Esophagus squamous epithelium (tissue), 5 donors: ENCODE measurements at places on chromosomes 12 and 14. TPM values are rescaled to one million over a fixed set of nuclear protein-coding genes. Genes with fewer than 3 reads are reported as not detected.

Gene PRB2
- total RNA-seq, result not detected

Gene PRDM4
- 23.8 TPM for total RNA-seq

Gene NUDT4
- 16.0 TPM for total RNA-seq

GRCh38 chr14:60700598-60700997 is 23.6 kb downstream of the SIX4 start:
- H3K4me3 ChIP-seq, result no peak overlapping the region
- H3K4me1 ChIP-seq, result no peaks in the 10 kb centered on the region
- no peaks in the 10 kb centered on the region for H3K36me3 ChIP-seq
- H3K27me3 ChIP-seq, result no peaks in the 10 kb centered on the region
- no peak overlapping the region for H3K27ac ChIP-seq
- DNase-seq, result no peak

GRCh38 chr12:121805171-121806008 is 1.6 kb downstream of the SETD1B start:
- peaks cover 8% of the 10 kb centered on the region for H3K36me3 ChIP-seq
- peak overlapping the region; percentile 88 for H3K4me3 ChIP-seq
- H3K4me1 ChIP-seq, result peaks cover 26% of the 10 kb centered on the region

DNA sequence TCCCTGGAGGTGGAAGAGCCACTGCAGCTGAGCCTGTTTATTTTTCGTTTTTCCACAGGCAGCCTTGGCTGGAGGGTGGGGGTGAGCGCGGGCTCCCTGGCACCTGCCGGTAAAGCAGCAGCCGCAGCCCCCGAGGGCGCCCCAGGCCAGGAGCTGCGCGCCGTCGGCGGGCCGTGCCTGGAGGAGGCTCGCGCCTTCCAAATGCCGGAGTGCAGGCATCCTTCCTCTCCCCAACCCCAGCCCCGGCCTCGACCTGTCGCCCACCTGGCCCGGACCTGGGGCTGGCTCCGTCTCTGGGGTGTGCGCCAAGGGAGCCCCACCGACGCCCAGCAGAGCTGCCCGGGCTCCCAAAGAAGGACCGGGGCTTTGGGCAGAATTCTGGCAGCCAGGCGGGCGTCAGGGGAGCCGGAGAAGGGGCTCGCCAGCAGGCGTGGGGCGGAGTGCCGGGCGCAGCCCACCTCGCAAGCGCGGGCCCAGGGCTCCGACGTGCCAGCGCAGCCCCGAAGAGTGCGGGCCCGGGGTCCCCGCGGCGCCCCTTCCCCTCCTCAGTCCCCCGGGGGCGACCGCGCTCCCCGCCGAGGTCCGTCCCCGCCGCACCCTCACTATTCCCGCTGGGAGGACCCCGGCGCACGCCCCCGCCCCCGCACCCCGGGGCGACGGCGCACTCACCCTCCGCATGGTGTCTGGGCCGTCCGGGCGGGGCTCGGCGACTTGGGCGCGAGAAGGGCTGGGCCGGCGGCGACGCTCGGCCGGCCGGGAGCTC is 130.3 kb downstream of the NDUFA12 start:
- no peaks in the 10 kb centered on the region for H3K36me3 ChIP-seq
- no peak for DNase-seq

Gene RPL36AL
- total RNA-seq, result 260 TPM

Gene FAM222A
- total RNA-seq, result 0.57 TPM

Gene FSCB
- not detected for total RNA-seq

DNA sequence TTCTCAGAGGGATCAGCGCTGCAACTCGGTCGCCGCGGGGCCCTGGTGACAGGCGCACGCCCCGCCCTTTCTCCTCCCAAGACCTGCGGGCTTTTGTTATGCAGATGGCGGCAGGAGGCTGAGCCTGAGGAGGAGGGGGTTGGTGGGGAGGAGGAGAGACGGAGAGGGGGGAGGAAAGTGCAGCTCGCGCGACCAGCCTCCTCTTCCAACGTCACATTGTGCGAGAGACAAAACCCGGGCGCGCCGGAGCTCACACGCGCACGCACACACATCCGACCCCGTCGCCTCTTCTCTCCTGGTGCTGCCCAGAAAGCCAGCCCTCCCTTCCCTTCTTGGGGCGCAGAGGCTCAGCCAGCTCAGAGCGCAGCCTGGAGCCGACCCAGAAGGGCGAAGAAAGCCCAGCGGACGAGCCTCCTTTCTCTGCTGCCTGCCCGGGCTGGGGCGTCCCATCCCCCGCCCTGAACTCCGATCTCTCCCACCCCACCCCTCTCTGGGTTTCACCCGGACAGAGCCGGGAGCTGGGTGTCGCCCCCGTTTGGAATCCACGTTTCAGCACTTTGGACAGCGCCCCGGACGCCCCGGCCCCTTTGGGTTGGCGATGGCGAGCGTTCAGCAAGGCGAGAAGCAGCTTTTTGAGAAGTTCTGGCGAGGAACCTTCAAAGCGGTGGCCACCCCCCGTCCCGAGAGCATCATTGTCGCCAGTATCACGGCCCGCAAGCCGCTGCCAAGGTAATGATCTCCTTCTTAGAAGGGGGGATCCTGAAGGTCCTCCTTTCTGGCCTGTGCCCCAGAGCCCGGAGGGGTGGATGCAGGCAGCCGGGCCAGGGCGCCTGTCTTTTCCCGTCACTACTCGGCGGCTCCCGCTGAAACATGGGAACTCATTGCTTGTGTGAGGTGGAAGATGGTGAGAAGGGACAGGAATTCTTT is at the start of gene SRRM4:
TSS of gene SRRM4 (plus strand) at position 257 of the 927 bp plus-strand sequence. CDS start at position 599, 342 bp downstream.
- H3K4me3 ChIP-seq, result peak within 1 kb of the TSS; percentile 21
- H3K27ac ChIP-seq, result no peak within 1 kb of the TSS
- no peaks in the 10 kb centered on the region for H3K36me3 ChIP-seq
- peaks cover 11% of the 10 kb centered on the region for H3K27me3 ChIP-seq
- no peak for DNase-seq

DNA sequence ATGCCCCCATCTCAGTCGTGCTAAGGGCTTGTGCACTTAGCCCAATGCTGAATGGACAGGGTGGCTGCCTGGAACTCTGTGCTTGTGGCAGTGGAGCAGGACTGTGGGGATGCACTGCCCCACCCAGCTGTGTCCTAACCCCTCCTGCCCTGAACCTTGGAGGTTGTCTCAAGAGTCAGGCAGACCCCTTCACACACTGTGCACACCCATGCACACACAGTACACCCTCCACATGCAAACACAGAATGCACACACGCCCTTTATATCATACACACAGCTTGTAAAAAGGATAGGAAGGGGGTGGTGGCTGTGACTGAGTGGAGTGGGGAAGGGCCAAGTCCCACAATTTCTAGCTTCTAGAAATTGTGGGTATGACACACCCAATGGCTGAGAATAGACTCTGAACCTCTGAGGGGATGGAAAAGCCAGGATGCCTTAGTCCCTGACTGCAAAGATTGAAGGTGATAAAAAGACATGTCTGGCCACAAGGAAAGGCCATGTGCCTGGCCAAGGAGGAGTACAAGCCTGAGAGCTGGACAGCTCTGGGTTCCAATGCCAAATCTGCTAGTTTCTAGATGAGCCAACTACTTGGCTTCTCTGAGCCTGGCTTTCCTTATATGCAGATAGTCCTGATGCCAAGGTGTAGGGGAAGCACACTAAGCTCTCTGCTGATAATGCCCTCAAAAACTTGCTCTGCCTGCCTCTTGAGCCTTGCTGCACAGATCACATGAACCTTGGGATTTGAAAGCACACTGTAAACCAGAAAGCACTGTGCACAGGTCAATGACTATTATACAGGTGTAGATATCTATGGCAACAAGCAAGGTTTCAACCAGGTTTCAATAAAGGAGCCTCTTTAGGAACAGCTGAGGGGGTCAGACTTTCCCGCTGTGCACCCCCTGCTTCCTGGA is 8.4 kb downstream of the KRT8 start:
- no peak for DNase-seq
- no peak overlapping the region for H3K27ac ChIP-seq
- no peak overlapping the region for H3K4me3 ChIP-seq

GRCh38 chr12:4807116-4807783 is 87.0 kb downstream of the GALNT8 start:
- no peak overlapping the region for H3K4me3 ChIP-seq
- DNase-seq, result no peak
- no peak overlapping the region for H3K27ac ChIP-seq
- no peaks in the 10 kb centered on the region for H3K36me3 ChIP-seq
- no peaks in the 10 kb centered on the region for H3K4me1 ChIP-seq

DNA sequence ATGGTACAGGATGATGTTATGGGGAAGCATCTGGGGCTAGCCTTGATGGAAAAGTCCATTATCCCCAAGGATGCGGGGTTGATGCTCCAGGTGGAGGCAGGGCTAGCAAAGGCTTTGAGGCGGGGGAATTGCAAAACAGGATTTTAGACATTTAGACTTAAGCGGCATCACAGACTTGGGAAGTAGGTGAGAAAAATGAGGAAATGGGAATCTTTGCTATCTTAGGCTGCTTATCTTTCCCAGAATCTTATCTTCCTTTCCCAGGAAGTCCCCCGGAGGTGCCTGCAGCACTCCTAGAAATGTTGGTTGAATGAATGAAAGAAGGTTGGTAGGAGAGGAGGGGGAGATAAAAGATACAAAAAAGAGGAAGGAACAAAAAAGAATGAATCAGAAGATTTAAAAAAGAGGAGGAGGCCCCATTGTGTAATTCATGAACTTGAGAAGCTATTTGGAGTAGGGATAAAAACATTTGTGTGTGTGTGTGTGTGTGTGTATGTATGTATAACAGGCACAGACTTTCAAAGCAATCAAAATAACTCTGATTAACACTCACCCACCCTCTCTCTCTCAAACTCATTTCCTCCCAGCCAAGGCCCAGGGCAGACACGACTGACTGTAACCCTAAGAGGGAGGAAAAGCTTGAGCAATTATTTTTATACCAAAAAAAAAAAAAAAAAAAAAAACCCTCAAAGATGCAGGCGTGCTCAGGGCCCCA is 62.5 kb upstream of the TBX3 start:
- no peak overlapping the region for H3K4me3 ChIP-seq
- no peak overlapping the region for H3K27ac ChIP-seq
- no peaks in the 10 kb centered on the region for H3K36me3 ChIP-seq
- DNase-seq, result no peak

- H3K27me3 ChIP-seq, result no peaks in the 10 kb centered on the region
- DNase-seq, result no peak
- no peak overlapping the region for H3K4me3 ChIP-seq
- H3K36me3 ChIP-seq, result no peaks in the 10 kb centered on the region
- no peak overlapping the region for H3K27ac ChIP-seq
These were observed 91.5 kb downstream of the ARF6 start for GRCh38 chr14:49984424-49984823.

DNA sequence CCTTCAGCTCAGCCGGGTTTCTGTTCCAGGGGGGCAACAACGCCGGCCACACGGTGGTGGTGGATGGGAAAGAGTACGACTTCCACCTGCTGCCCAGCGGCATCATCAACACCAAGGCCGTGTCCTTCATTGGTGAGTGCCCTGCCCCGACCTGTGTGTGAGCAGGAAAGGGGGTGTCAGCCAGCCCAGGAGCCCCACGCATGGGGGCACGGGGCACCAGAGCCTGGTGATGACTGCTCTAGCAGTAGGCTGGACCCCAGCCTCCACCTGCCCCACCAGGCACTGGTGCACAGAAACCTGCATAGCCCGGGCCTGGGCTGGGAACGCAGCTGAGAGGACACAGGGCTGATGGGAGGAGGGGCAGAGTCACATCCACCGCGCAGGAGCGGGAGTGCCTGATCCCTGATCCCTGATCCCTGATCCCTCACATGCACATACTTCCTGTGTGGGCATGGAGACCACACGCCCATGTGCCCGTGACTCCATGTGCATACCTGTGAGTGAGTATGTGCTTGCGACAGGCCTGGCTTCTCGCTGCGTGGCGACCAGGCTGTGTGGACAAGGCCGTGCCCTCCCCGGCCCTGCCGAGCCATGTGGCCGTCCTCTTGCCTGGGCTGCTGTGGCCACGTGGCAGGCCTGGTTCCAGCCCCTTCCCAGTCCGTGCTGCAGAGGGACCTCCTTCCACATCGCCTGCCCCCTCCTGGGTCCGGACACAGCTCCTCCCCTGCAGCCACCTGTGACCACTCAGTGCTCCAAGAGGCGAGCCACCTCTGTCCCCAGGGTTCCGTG is 11.2 kb downstream of the ADSS1 start:
- H3K4me1 ChIP-seq, result peaks cover 67% of the 10 kb centered on the region
- no peaks in the 10 kb centered on the region for H3K27me3 ChIP-seq
- H3K27ac ChIP-seq, result peak overlapping the region; percentile 86
- H3K4me3 ChIP-seq, result no peak overlapping the region

Gene B4GALNT3
- total RNA-seq, result 10.4 TPM

Gene PRMT5
- 75.0 TPM for total RNA-seq

DNA sequence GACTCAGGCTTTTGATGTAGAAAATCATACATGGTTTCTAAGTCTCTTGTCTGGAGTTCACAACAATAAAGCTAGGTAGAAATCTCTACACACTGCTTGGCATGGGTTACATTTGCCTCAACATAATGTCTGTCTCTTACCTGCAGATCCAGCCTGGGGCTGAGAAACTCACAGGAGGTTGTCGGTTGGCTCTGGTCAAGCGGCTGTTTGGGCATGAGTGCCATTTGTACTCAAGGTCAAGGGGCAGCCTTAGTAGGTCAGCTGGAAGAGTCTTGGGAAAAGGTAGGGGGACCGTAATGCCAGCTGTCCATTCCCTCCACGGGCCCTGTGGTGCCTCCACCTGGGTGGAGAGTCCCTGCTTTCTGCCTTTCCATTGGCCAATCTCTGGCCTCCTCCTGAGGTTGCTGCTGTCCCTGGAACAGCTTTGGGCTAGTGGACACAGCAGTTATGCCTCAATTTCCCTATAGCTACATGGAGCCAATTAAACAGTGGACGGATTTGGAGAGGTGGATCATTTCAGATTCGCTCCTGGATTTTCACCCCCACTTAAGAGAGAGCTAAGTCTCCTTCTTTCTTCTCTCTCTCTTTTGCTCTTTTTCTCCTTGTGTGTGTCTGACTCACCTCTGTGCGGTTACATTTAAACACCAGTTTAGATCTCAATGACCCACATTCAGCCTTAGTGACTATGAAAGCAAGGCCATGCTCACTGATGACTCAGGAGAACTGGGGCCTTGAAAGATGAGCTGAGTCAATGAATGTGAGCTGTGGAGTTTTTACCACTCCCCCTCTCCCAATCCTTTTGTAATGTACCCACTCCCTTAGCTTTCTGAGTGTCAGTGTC is 132.8 kb upstream of the HIF1A start:
- H3K4me3 ChIP-seq, result no peak overlapping the region
- no peaks in the 10 kb centered on the region for H3K36me3 ChIP-seq
- DNase-seq, result no peak

DNA sequence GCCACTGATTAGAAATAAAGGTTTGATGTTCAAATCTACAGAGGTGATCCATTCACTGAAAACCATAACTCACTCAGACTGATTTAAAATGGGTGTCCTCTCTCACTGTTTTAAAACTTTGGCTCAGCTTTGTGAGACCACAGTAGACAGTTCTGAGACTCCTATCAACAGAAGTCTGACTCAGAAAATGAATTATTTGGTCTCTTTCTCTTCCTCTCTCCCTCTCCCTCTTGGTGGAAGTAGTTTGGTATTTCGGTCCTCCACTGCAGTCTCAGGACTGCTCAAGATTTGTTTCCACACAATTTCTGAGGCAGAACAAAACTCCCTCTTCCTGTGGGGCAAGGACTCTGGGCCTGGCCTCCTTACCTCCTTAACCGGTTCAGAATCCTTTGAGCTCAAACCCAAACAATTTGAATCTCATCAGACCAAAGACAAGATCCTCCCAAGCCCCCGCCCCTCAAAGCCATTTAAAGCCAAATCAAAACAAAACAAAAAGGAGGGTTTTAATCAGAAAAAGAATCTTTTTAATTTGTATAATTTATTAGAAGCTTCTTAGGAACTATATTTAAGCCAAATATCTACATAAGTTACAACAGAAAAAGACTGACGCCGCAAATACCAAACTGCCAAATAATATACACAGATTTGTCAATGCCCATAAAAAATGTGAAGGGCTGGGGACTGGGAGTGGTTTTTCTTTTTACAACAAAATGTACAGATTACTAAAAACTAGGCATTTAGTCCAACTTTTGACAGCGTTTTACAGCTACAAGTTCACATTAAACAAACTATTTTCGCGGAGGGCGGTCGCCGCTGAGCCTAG is 3.9 kb downstream of the NKX2-1 start:
- no peaks in the 10 kb centered on the region for H3K36me3 ChIP-seq
- H3K4me3 ChIP-seq, result no peak overlapping the region
- peaks cover 27% of the 10 kb centered on the region for H3K4me1 ChIP-seq
- H3K27ac ChIP-seq, result no peak overlapping the region

Gene TGFB3
- 10.5 TPM for total RNA-seq
